ENCODE measurements at places on chromosomes 6 and 20.

DNA sequence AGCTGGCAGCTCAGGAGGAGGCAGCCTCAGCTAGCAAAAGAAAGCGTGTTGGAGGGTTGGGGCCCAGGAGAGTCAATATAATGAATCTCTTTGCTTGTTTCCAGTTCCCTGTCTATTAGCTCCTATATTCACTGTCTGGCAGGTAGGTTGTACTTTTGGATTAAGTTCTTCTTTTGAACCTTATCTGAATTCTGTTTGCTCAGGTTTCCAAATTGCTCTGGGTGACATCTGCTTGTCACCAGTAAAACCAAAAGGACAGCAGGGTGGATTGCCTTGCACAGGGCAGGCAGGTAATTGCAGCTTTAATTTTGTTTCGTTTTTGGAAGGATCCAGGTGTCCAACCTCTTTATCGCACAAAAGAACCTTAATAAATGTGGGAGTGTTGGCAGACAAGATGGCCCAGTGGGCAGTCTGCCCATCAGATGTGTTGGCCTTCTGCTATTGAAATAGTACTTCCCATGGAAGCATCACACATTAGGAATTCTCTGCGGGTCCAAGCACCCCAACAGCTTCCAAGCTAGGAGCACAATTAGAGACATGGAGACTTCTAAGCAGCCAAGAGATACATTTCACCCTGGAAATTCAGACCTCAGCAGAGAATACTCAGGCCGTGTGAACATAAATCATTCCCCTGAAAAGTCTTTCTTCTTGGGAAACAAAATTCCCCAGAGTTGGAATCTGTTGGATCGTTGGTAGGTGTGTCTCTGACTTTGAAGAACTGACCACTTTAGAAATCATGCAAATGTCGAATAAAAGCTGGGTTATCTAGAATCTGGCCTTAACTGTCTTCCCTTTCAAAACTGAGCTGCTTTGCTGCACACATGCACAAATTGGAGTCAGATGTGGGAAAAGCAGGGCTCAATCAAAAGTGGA is 286.9 kb upstream of the BMP2 start:
- DNase-seq = no peak

DNA sequence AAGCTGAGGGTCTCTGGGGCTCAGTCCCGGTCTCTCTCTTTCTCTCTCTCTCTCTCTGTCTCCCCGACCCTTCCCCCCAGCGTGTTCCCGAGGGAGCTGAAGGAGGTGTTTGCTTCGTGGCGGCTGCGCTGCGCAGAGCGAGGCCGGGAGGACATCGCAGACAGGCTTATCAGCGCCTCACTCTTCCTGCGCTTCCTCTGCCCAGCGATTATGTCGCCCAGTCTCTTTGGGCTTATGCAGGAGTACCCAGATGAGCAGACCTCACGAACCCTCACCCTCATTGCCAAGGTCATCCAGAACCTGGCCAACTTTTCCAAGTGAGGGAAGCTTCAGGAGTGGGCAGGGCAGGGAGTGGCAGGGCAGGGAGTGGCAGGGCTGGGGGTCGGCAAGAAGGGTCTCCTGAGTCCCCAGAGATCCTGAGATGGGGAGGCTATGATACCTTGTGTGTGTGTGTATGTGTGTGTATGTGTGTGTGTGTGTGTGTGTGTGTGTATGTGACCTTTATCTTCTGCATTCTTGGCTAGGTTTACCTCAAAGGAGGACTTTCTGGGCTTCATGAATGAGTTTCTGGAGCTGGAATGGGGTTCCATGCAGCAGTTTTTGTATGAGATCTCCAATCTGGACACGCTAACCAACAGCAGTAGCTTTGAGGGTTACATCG is 13.6 kb upstream of the ZBTB9 start:
- DNase-seq = no peak

DNA sequence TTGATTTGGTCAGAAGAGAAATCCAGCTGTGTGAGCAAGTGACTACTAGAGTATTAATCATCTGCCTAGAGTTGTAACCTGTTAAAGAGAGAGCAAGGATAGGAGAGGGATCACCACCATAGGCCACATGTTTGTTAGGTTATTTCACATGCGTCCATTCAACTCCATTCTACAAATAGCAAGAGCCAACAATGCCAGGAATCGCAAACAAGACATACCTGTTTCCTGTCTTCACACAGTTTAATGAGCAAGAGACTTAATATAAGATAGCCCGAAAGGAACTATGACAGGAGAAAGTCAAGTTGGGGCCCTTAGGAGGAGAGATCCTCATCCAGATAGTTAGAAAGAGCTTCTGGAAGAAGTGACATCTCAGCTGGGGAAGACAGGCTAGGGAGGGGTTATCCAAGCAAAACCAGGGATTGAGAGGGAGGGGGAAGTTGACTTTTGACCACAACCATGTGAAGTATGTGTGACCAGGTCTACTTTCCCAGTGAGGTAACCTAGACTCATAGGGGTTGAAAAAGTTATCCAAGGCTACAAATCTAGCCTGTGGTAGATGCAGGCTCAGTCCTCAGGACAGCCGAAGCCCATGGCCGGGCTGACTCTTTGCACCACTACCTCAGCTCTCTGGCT is 147.4 kb downstream of the ALDH8A1 start:
- DNase-seq = no peak

- no peak for DNase-seq
These were observed 515.6 kb downstream of the EYS start for GRCh38 chr6:65191471-65191870.

- DNase-seq = no peak
These were observed 197.7 kb downstream of the BCAS1 start for GRCh38 chr20:53872561-53873229.

GRCh38 chr20:25127761-25128537 is 46.0 kb upstream of the VSX1 start:
- no peak for DNase-seq

DNA sequence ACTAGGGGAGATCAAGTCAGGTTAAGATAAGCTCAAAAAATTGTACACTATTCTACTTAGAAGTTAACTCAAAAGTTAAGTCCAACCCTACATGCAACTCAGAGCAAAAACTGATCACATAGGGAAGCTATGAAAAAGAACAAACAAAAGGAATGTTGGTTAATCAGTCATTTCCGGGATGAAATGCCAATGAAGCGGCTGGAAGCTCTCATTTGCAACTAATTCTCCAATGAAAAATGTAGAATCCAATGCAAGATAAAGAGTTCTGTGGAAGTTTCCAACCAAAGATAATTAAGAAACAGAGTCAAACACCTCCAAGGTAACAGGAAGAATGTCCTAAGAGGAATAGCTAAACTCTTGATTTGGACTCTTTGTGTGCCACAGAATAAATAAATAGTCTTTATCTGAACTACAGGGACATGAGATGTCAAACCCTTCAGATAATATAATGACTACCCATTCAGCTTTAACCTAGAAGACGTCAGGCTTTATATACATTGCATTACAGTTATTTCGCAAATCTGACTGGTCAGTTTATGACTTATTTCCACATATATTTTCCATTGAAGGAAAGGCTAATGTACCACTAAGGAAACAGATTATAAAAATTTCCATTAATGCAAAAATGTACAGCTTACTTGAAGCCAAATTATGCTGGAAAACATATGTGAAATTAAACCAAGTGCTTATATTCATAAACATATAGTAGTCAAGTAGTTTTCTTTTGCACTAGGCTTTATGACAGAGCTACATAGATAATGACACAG is 48.0 kb upstream of the DST start:
- DNase-seq = no peak

DNA sequence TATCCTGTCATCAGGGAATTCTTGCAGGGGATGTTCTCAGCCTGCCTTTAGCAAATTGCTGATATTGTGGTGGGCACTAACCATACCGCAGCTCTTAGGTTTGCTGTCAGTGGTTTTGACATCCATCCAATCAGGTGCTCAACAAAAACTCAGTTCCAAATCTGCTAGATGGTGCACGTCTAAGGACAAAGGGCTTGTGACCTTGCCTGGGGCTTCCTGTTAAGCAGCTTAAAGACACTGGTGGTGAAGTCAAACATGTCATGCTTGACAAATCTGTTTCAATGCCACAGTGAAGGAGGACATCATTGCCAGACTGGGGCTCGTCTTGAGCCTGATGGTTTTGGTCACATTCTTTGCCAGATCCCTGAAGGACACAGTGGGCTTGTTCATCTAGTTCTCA is 179.8 kb upstream of the NOX3 start:
- DNase-seq = no peak

GRCh38 chr6:70956451-70957283 is at the start of gene B3GAT2:
B3GAT2 (minus strand) TSS chr6:70957060; CDS start chr6:70956429, 631 bp downstream.
- DNase-seq = no peak

GRCh38 chr6:170416959-170417606 is 110.5 kb downstream of the FAM120B start:
- DNase-seq = no peak

DNA sequence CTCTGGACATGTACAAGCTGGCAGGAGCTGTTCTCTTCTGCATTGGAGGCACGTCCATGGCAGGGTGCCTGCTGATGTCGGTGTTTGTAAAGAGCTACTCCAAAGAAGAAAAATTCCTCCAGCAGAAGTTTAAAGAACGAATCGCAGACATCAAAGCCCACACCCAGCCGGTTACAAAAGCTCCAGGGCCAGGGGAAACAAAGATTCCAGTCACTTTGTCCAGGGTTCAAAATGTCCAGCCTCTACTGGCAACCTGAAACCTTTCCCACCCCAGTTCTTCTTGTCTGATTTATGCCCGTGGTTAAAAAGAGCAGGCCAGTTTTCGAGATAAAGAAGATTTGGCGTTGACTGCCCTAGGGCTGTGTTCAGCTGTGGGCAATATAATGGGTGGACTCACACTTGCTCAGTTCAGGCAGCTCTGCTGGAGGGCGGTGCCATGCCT is 19.7 kb downstream of the NRSN1 start:
- DNase-seq = no peak

DNA sequence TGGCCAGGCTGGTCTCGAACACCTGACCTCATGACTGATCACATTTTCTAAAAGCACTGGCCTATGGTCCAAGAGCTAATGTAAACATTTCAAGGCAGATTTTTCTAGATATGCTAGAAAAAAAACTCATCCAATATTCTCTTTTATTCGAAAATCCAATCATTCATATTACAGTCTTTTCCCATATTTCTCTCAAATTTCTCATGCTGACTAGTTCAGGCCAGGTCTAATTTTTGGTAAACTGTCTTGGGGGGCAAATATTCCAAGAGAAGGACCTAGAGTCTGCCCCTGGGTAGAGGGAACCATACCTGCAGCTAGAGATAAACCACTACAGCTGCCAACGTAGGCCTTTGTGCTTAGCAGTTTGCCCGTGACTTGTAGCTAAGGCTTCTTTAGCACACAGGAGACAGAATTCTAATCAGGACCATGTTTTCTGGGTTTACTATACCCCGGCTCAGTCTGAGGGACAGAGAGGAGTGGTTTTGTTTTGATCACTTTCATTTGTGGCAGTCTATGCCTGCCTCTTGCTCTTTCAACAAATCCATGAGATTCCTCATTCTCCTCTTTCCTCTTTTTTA is 71.8 kb upstream of the CITED2 start:
- DNase-seq = no peak

DNA sequence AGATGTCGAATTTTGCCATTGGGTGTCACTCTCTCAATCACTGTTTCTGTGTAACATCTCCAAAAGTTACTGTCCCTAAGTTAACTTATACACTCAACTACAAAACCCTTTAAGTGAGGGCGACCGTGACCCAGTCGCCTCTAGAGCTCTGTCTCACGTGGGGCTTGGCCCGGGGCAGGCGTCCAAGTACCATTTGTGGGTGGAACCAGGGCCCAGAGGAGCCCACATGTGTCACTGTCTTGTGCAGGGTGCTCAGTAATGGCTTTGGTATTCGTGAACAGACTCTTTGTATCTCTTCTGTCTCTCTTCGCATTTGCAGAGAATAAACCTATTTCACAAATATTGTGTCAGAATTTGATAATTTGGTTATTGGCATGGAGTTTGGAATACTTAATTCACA is 109.9 kb upstream of the THBS2 start:
- no peak for DNase-seq

DNA sequence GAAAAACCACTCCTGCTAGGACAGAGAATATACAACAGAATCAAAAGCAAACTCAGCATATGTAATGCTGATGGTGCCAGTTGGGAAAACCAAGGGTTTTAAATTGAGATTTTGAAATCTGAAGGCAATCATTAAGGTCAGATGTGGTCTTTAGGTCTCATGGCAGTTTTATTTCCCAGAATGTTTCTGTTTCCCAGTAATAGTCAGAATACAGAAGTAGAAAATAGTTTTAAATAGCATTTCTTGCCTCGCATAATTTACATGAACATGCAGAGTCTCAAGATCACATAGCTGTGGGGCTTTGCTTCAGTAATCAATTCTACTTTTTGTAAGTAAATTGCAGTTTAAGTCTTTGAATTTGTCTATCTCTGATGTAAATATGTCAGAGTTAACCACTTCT is 58.1 kb downstream of the RNF144B start:
- DNase-seq = no peak

DNA sequence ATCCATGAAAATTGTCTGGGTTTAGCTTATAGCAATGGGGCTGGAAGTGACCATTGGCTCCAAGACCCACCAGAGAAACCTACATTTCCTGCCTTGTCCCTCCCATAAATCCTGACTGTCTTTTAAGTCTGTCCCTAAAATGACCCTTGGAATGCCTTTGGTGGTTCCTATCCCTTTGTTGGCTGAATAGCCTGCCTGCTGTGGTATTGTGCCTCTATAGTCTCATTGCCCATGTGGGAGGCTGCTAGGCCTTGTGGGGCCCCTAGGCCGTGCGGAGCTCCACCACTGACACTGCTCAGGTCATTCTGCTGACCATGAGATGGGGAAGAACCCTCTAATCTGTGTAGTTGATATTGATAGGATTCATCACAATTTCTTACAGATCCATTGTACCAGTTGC is 43.3 kb downstream of the SCP2D1 start:
- DNase-seq = no peak

- DNase-seq = no peak
These were observed 37.6 kb downstream of the RSPH3 start for GRCh38 chr6:158962371-158962770.

- DNase-seq = no peak
These were observed 242.3 kb downstream of the TBX18 start for GRCh38 chr6:84522135-84522549.

DNA sequence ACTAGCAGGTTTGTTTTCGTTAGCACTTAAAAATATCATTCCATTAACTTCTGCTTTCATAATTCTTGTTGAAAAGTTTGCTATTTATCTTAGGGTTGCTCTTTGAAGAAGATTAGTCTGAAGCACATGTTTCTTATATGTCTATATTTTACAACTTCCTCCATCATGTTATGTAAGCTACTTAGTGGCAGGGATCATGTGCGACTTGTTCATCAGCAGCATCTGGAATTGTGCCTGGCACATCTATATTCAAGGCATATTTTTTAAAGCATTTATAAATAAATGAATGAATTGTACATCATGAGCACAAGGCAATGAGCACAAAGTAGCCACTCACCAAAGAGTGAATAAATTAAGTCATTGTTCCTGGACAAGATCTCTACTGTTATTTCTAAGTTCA is 187.2 kb upstream of the COL21A1 start:
- DNase-seq = no peak

GRCh38 chr6:108091288-108091687 is 16.7 kb upstream of the OSTM1 start:
- no peak for DNase-seq

GRCh38 chr6:165961233-165961632 is 206.4 kb downstream of the TBXT start:
- no peak for DNase-seq
